ENCODE measurements at places on chromosomes 6 and 20.

GRCh38 chr6:14012313-14013030, 87.7 kb downstream of the RNF182 start:
- no peak for DNase-seq

DNA sequence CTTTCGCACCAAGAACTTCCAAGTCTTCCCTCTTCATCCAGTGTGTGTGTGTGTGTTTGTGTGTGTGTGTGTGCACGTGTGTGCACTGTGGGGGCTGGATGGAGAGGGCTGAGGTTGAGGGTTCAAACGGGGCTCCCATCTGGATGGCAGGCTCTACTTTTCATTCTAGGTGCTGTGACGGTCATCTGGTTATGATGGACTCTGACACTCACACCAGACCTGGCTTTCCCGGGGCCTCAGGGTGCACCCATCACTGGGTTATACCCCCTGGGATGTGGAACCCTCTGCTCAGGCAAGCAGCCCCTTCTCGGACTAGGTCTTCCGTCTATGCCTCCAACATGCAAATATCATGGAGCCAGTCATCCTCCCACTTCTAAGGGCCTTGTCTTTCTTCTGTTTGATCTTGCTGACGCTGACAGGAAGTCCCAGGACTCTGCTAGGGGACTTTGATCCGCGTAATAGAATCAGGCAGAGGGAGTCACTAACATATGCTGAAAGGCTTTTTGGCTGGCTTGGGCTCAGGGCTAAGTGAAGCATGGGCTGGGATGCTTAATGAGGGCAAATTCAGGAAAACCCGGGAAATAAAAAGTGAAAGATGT, 313.6 kb downstream of the CDC5L start:
- no peak for DNase-seq

GRCh38 chr6:16154904-16155303, 26.0 kb downstream of the MYLIP start:
- no peak for DNase-seq

DNA sequence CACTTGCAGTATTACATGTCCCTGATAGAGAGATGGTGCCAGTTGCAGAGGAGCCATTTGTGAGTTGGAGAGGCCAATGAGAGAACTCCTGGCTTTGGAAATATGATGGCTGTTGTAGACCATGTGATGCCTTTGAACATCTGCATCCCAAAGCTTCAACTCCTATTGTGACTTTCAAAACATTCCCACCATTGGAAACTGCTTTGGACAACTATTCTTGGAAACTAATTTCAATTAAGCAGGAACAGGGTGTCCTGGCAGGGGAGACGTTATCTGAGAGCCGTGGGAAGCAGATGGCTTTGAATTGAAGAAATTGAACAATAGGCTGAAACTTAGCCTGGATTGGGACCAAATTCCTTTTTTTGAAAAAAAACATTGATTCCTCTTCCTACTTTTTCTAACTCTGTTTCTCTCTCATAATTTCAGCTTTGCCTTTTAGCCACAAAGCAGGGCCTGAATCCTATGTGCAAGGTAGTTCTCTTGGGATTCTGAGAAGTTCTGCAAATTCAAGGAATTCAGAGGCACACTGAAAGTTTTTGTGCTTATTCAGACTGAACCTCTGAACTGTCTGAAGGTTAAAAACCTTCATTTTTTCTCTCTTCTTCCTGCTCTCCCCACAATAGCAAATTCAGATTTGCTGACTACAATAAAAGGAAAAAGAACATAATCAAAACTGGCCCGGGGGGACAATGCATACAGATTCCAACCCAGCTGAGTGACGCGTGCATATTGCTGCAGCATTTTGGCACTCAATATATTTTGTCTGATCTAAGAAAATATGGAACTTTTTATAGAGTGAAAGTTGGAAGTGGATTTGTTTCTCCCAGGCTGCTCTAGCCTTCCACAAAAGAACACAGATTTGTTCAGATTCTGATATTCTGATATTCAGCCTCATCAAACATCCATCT, 720.4 kb upstream of the CHD6 start:
- DNase-seq: no peak

GRCh38 chr6:127051571-127052260, 66.8 kb upstream of the RSPO3 start:
- no peak for DNase-seq

DNA sequence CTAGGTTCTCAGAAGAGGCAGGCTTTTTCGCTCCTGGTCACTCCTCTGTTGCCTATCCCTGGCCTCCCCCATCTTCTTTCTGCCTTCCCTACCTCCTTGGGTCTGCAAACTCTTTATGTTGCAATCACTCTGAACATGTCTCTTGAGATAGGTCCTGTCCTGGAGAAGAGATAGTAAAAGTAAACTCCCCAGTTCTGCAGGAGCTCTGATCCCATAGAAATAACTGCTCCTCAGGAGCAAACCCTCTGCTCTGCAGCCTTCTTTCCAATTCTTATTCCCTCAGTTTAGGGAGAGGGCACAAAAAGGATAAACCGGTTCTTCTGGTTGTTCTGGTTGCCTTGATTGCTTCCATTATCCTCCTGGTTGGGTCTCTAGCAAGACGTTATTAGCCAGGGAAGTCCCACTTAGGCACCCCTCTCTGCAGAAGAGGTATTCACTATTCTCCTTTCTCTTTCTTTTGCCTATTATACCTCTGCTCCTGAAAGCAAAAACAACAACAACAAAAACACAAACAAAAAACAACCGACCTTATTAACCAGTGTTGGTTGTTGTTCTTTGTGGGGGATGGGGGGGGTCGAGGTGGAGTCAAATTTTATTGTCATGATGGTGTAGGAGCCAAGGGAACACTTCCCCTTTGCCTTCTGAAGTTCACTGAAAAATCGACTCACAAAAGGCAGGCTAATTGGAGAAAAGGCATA, 973 bp downstream of the TRIM38 start:
- no peak for DNase-seq

- no peak for DNase-seq
Measured at GRCh38 chr6:124870611-124871459, 91.4 kb upstream of the RNF217 start.

- DNase-seq: no peak
Measured at GRCh38 chr6:38445336-38445735, 194.4 kb downstream of the BTBD9 start.

- DNase-seq: peak; percentile 91
Measured at GRCh38 chr6:7051780-7052442, 55.9 kb upstream of the RREB1 start.

DNA sequence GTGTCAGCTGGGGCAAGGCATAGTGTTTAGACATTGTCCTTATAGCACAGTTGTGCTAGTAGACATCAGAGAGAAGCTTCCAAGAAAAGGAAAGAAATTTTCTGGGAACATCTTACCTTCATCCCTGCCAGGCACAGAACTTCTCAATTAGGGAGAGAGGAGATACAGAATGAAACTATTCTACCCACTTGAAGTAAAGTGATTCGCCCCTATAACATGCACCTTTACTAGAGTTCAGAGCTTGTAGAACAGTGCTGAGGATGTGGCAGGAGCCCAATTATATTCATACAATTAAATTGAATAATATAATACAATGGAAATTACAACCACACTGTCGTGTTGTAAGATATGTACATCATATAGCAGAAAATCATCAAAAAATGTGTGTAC, 1063.9 kb upstream of the CITED2 start:
- no peak for DNase-seq

GRCh38 chr6:118017301-118017848, 110.3 kb downstream of the SLC35F1 start:
- no peak for DNase-seq

GRCh38 chr6:89371849-89372505, 19.5 kb upstream of the UBE2J1 start:
- DNase-seq: no peak

- no peak for DNase-seq
Measured at GRCh38 chr20:57711311-57711712, 1.5 kb upstream of the PMEPA1 start.

GRCh38 chr20:17466641-17467040, 64.5 kb downstream of the BFSP1 start:
- DNase-seq: no peak

GRCh38 chr6:3232017-3232945, 4.8 kb upstream of the TUBB2B start:
- DNase-seq: no peak

DNA sequence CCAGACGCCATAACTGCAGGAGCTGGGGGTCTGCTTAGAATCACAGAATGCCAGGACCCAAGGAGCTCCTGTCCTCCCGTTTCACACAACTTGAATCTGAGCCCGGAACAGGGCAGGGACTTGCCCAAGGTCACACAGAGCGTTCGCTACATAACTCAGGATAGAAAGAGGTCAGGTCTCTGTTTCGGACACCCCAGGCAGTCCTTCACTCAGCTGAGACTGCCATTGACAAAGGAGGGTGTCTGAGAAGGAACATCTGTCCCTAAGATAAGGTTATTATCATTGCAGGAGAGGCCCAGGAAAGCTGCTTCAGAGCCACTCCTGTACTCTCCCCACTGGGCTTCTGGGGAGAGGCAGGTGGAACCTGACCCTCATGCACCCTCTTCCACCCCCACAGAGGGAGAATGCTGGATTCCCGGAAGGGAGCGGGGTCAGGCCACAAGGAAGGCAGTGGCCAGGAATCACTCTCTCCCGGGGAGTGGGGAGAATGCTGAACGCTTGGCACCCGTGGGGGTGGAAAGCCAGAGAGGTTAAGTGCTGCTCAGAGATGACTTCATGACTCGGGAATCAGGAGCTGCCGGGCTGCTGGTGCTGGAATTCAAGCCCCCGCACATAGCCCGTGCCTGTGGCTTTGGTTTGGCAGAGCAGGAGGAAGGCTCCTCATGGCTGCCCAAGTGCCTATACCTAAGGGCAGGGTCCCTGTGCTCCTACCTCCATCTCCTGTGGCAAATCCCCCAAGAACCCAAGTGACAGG, 10.7 kb downstream of the SDC4 start:
- DNase-seq: no peak

GRCh38 chr6:7992002-7992815, 72.0 kb downstream of the BLOC1S5 start:
- no peak for DNase-seq

GRCh38 chr20:47338131-47338628, 18.3 kb downstream of the ZMYND8 start:
- DNase-seq: no peak

GRCh38 chr6:15152700-15153099, 93.2 kb upstream of the JARID2 start:
- no peak for DNase-seq

DNA sequence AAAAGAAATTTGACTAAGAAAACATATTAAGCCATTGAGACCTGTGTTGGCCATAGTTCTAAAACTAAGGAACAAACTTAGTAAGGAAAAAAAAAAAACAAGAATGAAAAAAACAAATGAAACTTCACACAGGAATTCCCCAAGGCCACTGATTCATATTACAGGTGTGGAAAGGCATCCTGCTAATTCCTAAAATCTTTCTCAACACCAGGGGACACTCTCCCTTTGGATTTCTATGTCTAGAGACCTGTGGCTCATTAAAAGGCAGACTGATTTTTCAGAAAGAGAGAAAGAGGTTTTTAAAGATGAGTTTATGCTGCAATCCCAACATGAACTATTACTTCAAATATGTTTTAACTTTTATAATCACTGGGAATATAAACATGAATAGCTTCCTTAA, at the start of gene OR12D1:
Gene OR12D1 (plus strand): TSS at position 341 of the 400 bp plus-strand sequence.
- no peak for DNase-seq

- no peak for DNase-seq
Measured at GRCh38 chr6:141484711-141485110, 648.0 kb upstream of the GJE1 start.

- no peak for DNase-seq
Measured at GRCh38 chr6:10373642-10374359, 41.1 kb downstream of the TFAP2A start.

DNA sequence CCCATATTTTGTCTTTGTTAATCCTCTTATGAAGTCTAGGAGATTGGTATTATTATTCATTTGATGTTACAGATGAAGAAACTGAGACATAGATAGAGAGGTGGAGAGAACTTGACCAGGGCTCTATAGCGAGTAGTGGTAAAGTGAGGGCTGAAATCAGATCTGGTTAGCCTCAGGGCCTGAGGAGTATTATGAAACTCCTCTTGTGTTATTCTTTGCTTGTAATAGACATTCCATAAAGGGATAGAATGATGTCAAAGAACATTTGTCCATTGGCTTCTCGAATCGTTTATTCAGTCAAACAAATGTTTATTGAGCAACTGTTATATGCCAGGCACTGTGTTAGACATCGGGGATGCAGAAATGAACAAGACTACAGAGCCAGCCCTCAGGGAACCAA, at the start of gene IL22RA2:
Gene IL22RA2 (minus strand): TSS at position 144 of the 400 bp plus-strand sequence. CDS start 11,895 bp downstream, outside the sequence.
- no peak for DNase-seq

DNA sequence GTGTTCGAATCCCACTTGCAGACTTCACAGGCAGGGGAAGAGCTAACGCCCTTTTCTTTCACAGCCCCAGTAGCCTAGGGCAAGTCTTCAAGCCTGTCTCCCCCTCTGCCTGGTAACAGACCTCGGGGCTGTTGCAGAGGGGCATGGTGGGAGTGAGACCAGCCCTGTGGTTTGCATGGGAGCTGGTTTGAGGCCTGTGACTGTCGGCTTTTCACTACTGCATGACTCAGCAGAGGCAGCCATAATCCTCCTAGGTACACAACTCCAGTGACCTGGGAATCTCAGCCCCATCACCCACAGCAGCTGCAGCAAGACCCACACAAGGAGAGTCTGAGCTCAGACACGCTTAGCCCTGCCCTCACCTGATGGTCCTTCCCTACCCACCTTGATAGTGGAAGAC, 55.3 kb upstream of the POPDC3 start:
- no peak for DNase-seq

DNA sequence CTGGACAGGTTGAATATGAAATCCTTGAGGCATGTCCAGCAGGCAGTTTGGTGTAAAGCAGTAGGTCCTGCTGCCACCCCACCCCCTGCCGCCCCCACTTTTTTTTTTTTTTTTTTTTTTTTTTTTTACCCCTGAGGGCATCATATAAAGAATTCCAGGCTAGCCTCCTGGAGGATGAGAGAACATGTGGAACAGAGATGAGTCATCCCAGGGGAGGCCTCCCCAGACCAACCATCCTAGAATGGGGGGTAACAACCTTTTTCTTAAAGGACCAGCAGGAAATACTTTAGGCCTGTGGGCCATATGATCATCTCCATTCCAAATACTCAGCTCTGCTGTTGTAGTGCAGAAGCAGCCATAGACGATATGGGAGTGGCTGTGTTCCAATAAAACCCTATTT, 170.9 kb downstream of the GJA10 start:
- DNase-seq: no peak

- DNase-seq: peak; percentile 6
Measured at GRCh38 chr20:38208523-38208922, 43.5 kb upstream of the TGM2 start.

DNA sequence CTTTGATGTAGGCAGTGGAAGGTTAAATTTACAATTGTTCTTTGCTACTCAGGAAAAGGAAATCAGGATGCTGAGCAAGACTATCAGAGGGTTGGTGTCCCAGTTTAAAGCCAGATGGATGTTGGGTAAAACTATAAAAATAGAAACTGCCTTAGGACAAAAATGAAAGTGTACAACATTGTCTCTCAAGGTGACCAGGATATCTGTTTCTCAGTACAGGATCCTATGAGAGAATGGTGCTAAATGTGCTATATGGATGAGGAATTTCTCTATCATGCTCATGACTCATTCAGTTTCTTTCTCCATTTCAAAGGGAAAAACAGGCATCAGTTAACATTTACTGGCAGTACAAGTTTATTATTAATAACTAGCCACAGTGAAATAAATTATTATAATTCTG, 534.2 kb upstream of the GJE1 start:
- DNase-seq: no peak

GRCh38 chr6:160051390-160051789, 70.2 kb upstream of the SLC22A1 start:
- DNase-seq: no peak

GRCh38 chr20:41608606-41609005, 9.6 kb downstream of the CHD6 start:
- no peak for DNase-seq
